ENCODE measurements at places on chromosomes 3 and 15.

GRCh38 chr3:16173283-16174025, 1.0 kb upstream of the GALNT15 start:
- DNase-seq = no peak

- DNase-seq = no peak
Measured at GRCh38 chr3:58004973-58005372, 3.2 kb upstream of the FLNB start.

DNA sequence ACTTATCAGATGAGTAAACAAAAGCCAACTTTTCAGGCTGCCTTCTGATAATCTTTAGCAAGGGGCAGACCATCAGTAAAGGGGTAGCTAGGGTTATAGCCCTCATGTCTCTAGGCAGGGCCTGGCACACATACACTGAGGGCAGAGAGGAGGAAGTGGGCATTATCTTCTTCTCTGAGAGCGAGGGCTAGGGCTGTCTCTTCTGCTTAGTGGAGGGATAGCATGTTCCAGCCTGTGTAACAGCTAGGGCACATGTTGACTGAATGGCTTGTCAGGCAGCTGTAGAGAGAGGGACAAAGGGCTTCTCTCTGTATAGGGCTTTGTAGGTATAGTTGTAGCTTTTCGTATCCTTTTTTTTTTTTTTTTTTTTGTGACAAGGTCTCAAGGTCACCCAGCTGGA, 17.8 kb downstream of the CRTC3 start:
- DNase-seq = no peak

DNA sequence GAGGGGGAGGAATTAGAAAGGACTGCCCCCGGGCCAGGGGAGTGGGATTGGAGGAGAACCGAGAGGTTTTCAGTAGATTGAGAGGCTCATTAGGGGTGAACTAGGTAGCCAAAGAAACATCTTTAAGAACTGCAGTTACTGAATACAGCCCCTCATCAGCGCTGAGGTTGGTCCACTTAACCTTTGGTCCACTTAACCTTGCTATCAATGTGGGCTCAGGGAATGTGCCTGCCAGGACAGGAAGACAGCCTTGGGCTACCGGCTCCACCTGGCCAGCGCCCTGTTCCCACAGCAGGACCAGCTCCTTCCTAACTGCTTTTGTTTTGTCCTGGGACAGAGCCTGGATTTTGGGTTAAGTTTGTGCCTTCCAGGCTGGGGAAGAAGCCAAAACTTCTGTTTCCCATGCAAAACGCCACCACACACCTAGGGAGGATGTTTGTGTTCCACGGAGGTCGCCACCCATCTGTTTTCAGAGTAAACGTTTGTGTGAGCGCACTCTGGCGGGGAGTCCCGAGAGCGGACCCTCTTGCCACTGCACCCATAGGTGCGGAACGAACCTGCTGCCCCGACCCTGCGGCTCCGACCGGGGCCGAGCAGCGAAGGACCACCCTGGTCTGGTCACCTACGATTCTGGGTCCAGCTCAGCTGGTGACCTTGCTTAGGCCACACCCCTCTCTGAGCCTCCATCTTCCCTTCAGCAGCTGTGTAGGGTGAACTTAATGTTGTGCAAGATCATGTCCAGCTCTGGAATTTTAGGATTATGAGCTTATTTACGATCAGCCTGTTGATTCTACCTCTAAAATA, 107.4 kb downstream of the VGLL4 start:
- no peak for DNase-seq

GRCh38 chr3:186997061-186997460, 66.7 kb downstream of the ST6GAL1 start:
- DNase-seq = no peak

DNA sequence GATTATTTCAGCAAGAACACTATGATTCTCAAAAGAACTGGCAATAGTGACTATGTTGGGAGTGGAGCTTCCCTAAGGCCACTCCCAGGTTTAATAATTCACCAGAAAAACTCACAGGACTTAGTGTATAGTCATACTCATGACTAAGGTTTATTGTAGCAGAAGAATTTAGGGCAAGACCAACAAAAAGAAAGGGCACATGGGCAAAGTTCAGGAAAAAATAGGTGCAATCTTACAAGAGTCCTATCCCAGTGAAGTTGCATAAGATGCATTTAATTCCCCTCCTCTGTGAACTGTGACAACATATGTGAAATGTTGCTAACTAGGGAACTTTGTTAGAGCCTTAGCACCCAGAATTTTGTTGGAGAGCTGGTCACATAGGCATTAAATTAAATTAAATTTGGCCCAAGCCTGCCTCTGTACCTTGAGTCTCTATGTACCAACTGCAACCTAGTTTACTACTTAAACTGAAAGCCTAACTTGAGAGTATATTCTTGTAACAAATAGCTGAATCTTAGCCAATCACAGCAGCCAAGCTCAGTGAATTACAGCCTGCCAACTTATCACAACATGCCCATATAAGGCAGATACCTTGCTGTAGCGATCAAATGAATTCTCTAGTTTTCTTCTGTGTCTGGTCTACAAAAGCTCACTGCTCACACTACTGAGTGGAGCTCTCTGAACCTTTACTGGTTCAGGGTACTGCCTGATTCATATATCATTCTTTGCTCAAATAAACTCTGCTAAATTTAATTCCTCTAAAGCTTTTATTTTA, 386.2 kb upstream of the ARHGEF26 start:
- no peak for DNase-seq

DNA sequence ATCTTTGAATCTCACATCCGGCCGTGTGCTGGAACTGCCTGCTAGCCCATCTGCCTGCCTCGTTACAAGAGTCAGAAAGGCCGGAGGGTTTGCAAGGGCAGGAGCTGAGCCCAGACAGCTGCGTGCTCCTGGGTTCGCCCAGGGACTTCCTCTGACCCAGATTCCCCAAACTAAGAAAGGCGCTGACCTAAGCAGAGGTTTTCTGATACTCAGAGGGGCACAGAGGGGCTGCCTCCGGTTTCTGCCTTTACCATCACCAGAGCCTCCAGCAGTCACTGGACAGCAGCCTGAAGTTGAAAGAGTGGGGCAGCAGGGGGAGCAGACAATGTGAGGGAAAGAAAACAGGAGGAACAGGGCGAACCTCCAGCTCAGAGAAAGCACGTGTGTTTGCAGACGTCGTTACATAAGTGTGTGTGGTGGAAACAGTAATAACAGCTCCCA, 33.4 kb upstream of the RAD18 start:
- no peak for DNase-seq

- no peak for DNase-seq
Measured at GRCh38 chr3:141287326-141287725, 55.7 kb downstream of the PXYLP1 start.

DNA sequence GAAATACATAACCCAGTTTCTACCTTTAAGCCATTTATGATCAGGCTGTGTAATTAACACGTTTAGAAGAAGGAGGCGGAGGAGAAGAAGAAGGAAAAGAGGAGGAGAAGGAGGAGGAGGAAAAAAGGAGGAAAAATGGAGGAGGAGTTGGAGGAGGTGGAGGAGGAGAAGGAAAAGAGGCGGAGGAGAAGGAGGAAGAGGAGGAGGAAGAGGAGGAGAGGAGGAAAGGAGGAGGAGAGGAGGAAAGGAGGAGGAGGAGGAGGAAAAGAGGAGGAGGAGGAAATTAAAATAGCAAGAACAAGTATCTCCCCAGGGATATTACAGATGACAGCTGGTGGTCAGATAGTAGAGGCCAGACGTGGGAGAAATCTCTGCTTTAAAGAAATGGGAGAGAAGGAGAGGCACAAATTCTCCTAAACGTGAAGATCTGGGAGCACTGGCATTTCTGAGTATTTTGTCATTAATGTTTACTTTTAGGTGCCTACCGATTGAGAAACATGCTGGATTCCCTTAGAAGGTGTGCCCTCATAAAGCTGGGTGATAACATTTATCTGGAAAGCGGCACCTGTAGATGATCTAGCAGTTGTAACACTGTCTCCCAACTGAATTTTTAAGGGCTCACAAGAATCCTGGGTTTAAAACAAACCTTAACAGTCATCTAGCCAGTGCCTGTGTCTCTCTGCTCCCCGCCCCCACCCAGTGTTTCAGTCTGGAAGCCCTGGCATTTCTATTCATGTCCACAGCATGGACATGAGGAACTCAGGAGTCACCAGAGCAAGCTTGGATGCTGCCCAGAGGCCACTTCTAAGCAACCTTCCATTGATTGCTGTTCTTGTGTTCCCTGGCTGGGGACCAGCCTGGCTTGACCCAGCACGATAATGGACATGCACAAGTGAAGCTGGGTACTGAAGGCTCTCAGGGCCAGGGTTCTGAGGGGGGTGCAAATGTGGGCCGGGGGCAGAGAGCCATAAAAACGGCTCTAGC, 75.2 kb downstream of the CHRNA7 start:
- DNase-seq = no peak

DNA sequence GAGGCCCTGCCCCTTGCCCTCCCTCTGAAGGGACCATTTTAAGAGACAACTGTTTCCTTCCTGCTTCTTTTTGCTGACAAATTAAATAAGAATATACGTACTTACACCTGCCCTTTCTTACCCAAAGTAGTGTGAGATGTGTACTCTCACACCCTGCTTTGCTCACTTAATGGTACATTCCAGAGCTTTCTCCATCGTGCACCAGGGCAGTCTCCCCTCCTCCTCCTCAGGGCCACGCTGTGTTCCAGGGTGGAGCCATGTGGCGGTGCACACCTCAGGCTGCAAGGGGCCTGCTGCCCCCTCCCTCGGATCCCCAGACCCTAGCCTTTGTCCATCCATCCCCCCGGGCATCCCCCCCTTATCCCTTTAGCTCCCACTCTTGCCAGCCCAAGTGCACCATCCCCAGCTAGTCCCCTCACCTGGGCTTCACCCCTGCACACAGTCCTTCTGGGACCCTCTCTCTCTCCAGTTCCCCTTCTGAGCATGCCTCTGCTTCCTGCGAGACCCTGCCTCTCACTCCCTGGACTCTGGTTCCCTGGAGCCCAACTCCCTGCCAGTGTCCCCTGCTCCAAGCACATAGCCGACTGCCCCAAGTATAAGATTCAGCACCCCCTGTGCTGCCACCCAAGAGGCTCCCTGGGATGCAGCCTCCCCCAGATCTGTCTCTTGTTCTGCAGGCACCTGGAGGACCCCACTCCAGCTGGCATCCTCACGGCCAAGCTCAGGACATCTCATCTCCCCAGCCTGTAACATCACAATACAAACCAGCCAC, 89.5 kb upstream of the IQSEC1 start:
- no peak for DNase-seq

DNA sequence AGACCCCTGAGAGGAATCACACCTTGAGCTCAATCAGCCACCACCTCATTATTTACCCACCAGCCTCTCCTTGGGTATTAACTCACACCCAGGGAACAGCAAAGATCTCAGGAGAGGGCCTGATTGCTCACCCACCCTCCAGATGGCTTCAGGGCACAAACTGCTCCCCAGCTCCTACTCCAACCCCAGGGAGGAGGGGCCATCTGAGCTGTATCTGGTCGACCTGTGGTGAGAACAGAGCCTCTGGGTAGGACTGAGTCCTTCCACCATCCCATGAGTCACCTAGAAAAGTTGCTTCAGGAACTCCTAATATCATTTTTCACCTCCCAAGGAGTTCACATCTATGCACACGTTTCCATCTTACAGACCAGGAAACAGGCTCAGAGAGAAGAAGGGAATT, 44.8 kb upstream of the HES1 start:
- DNase-seq = no peak

- no peak for DNase-seq
Measured at GRCh38 chr15:101651554-101652097, 555 bp downstream of the TM2D3 start.

GRCh38 chr3:30933478-30934207, 39.2 kb upstream of the GADL1 start:
- no peak for DNase-seq

- no peak for DNase-seq
Measured at GRCh38 chr3:95217661-95218060, 1154.8 kb downstream of the NSUN3 start.

GRCh38 chr3:138412821-138413551, 21.4 kb upstream of the ESYT3 start:
- DNase-seq = peak; percentile 84

DNA sequence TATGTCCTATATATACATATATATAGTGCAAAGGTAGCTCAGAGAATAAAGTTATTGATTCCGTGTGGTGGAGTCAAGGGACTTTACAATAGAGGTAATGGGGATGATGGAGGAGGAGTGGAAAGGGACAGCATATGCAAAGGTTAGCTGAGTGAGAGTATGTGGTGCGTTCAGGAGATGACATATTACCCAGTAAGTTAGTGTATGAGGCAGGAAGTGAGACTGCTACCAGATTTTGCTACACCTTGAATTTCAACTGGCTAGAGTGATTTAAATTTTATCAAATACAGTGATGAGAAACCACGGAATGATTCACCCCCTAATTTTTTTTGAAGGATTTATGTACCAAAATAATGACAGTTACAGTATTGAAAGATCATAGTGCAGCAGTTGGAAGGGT, 2.8 kb downstream of the ACTL6A start:
- DNase-seq = no peak

DNA sequence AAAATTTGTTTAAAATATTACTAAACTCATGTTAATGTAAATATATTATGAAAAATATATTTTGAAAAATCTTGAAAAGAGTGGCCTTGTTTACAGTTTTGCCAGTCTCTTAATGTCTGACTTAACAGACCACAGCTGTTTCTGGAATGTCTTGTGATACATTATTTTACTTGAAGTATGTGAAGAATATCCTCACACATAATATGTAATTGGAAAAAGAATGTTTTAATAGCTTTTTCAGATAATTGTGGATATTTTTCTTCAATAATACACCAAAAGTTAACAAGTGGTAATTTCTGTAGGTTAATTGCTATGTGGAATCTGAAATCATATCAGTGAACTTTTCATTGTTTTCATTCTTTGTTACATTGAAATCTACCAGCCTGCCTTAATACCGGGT, 101.3 kb downstream of the UBE2E2 start:
- DNase-seq = no peak

DNA sequence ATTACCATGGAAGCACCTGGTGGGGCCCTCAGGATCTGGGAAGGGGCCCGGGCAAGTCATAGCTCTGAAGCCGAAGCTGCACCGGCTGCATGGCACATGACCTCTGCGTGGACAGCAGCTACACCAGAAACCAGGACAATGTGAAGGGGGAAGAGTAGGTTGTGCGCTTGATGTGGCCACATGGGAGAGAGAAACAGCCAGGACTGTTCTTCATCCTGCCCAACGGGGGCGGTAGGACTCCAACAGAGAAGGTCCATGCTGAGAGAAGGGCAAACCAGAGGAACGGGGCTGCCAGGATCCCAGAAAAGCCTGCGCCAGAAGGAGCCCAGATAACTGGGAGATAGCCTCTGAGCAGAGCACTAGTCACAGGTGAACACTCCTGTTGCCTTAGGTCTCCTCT, 54.9 kb upstream of the PRR20G start:
- no peak for DNase-seq

- DNase-seq = no peak
Measured at GRCh38 chr15:33451385-33451784, 140.6 kb downstream of the RYR3 start.

GRCh38 chr3:133479401-133479800, 79.5 kb downstream of the BFSP2 start:
- DNase-seq = no peak

- no peak for DNase-seq
Measured at GRCh38 chr15:57367556-57367955, 8.7 kb upstream of the CGNL1 start.

GRCh38 chr3:42097566-42097946, 6.4 kb downstream of the TRAK1 start:
- DNase-seq = no peak

GRCh38 chr15:59522988-59523461, 85.0 kb downstream of the FAM81A start:
- no peak for DNase-seq

Data from suppressor macrophage treated with lipopolysaccharide for 1 hour (primary cell).